ENCODE measurements at places on chromosomes 12 and 14.

DNA sequence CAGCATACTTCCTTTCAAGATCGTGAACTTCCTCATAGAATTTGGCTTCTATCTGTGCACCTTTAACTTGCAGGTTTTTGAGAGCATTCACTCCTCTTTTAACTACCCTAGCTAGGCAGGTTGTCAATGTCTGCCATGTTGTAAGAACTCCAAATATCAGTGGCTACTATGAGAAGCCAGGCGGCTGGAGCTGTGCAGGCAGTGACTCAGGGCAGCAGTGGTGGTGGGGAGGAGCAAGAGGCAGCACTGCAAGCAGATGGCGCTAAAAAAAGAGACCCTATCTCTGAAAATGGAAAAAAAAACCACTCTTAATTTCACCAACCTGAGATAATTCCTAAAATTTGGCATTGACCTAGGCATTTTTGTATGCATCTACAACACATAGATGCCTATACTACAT lies 28.5 kb downstream of the YARS2 start:
- DNase-seq = no peak

DNA sequence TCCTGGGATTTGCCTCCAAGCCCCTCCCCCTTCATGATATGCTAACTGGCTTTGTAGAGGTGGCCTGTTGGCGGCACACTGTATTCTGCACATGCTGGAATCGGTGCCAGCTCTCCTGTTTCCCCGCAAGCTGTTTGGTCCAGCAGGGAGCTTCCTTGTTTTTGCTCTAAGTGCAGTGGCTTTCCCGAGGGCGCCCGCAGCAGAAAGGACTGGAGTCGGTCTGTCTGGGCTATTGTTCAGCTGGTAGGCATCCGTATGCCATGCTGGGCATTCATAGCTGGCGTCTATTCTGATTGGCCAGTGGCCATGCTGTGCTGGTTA lies 88.9 kb upstream of the MED13L start:
- DNase-seq = no peak

DNA sequence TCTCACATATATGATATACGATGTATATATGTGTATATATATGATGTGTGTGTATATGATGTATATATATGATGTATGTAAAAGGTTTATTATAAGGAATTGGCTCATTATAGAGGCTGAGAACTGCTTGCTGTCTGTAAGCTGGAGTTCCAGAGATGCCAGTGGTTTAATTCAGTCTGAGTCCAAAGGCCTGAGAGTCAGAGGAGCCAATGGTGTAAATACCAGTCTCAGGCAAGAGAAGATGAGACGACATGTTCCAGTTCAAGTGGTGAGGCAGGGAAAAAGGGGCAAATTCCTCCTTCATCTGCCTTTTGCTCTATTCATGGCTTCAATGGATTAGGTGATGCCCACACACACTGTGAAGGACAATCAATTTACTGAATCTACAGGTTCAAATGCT lies 17.1 kb upstream of the STYK1 start:
- no peak for DNase-seq

DNA sequence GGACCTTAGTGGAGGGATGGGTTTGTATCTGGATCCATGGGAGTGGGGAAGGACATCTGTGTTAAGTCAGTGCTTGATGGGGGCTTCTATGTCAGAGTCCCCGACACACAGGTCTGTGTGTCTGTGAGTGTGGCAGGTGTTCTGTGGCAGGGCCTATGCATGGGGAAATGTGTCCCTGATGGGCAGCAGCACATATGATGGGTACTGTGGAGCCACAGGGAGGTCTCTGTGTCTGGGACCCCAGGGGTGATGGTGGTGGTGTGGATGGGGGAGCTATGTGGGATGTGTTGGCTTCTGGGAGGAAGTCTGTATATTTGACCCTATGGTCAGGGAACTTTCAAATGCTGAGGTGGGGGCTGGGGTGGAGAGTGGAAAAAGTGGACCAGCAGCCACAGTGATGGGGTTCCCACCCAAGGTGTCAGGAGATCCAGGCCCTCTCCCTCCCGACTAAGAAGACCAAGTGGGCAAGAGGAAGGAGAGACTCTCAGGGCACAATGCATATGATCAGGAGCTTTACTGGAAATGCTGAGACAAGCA lies 16.5 kb downstream of the KRT7 start:
- no peak for DNase-seq

GRCh38 chr14:101472518-101472849 lies 88.8 kb upstream of the DIO3 start:
- DNase-seq = no peak

GRCh38 chr14:96130854-96131253 lies 73.8 kb upstream of the BDKRB2 start:
- DNase-seq = no peak

- DNase-seq = no peak
Measured at GRCh38 chr12:52788192-52788875, 7.6 kb downstream of the KRT3 start.

DNA sequence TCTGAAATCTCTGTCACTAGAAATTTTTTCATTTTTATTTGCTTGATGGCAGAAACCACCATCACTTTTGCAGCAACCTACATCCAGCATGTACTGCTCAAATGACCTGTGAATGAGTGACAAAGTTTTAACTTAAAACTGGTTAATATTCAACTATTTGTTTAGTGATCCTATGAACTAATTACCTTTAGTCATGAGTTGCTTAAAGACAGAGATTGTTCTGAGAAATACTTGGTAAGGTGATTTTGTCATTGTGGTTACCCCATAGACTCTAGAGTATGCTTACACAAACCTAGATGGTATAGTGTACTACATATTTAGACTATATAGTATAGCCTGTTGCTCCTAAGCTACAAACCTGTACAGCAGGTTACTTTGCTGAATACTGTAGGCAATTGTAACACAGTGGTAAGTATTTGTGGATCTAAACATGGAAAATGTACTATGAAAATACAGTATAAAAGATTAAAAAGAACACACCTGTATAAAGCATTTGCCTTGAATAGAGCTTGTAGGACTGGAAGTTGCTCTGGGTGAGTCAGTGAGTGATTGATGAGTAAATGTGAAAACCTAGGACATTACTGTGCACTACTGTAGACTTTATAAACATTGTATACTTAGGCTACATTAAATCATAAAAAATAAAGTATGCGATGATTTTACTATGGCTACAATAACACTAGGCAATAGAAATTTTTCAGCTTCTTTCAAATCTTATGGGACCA lies 256.6 kb upstream of the PPFIA2 start:
- no peak for DNase-seq

- no peak for DNase-seq
Measured at GRCh38 chr12:112342587-112342986, 39.6 kb downstream of the HECTD4 start.

DNA sequence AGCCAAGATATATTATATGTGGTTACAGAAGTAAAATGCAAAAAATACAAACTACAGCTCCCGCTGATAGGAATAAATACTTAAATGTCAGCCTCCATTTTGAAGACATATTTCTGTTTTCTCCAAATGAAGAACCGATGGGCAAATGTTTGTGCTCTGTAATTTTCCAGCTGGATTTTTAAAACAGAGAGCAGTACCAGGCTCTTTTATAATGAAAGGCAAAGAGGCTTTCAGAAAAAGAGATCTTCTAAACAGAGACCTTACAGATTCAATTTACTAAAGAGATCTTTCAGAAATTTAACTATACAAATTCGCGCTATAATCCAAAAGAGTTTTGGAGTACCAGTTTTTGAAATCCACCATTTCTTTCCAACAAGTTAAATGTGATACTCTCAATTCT lies 19.9 kb downstream of the MAP4K5 start:
- no peak for DNase-seq

GRCh38 chr12:65685514-65685913 lies 138.8 kb upstream of the HMGA2 start:
- DNase-seq = peak; percentile 44

GRCh38 chr12:91037276-91037675 lies 20.5 kb downstream of the KERA start:
- DNase-seq = no peak

- peak; percentile 58 for DNase-seq
Measured at GRCh38 chr14:31934767-31935266, 142.3 kb upstream of the ARHGAP5 start.

GRCh38 chr12:68746572-68747180 lies 700 bp downstream of the SLC35E3 start:
- DNase-seq = peak; percentile 72

- peak; percentile 1 for DNase-seq
Measured at GRCh38 chr14:86604561-86604960, 1074.6 kb downstream of the FLRT2 start.

DNA sequence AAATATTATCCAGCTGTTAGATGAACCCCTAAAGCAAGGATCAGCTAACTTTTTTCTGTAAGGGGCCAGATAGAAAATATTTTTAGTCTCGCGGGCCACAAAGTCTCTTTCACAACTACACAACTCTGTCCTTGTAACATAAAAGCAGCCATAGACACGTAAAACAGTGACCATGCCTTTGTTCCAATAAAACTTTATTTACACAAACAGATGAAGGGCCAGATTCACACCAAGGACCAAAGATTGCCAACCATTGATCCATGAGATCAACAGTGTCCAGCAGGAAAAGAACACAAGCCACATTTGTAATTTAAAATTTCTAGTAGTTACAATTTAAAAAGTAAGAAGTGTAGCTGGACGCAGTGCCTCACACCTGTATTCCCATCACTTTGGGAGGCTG lies 109.7 kb downstream of the PHETA1 start:
- DNase-seq = no peak

DNA sequence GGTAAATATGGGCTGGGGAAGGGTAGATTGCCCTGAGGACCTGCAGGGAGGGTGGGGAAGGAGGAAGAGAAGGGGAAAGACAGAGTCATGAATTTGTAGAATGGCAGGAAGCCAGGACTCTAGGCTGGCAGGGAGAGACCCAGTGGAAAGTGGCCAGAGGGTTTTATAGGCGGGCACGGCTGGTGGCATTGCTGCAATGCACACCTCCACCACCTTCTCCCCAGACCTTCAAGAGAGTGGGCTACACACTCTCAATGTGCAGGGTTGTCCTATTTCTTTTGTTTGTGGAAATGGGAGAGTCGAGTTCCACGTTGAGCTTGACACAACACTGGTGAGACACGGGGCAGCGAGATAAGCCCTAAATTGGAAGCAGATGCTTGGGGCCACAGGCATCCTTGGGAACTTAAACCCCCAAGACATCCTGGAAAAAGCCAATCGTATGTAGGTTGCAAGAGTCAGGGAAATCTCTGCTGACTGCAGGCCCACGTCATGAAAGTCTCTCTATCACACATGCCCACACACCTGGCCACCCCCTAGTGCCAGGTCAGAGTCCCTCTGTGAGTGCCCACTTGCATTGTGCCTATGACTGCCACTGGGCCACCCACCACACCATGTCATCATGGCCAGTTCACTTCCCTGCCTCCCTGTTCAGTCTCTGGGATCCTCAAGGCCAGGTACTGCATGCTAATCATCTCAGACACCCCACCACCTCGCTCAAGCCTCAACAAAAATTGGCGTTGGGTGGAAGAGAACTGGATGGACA lies 38.0 kb upstream of the BDKRB2 start:
- DNase-seq = no peak

GRCh38 chr12:113479216-113479589 lies 7.5 kb upstream of the LHX5 start:
- no peak for DNase-seq

DNA sequence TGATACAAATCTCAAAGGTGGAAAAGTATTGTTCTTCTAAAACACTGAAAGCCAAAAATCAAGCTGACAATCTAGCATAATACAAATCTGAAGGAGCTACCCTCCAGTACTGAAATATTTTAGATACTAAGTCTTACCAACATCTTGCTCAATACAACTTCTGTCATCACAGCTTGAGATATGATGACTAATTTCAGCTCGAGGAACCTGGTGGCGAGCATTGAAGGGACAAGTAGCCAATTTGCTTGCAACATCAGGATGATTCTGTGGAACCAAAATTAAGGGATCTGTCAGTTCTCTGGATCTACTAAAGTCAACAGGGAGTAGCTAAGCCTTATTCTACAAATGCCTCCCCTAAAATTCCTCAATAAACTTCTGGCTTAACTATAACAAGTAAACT lies 10.4 kb downstream of the GTSF1 start:
- peak; percentile 29 for DNase-seq

- DNase-seq = no peak
Measured at GRCh38 chr12:129564768-129565167, 339.1 kb downstream of the TMEM132D start.

- no peak for DNase-seq
Measured at GRCh38 chr14:105880616-105881015, 354.2 kb downstream of the TMEM121 start.

DNA sequence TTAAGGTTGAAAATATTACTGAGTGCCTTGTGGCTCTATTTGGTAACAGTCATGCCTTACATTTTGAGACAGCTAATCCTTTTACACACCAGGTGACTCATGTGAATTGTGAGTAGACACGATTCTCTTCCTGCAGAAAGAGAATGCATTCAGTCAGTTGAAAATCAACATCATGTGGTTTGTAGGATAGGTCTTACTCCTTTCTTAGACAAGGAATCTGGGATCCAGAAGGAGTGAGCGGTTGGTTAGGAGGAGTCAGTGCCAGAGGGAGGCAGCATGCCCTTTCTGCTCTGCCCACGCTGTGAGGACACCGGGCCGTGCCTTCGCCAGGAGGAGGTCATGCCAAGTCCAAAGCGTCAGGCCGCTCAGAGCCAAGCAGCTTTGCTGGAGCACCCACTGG lies 47.6 kb downstream of the TRAF3 start:
- DNase-seq = peak; percentile 53

GRCh38 chr12:3532931-3533702 lies 42.1 kb downstream of the PRMT8 start:
- no peak for DNase-seq

GRCh38 chr12:101552277-101552676 lies 42.5 kb upstream of the MYBPC1 start:
- DNase-seq = no peak

DNA sequence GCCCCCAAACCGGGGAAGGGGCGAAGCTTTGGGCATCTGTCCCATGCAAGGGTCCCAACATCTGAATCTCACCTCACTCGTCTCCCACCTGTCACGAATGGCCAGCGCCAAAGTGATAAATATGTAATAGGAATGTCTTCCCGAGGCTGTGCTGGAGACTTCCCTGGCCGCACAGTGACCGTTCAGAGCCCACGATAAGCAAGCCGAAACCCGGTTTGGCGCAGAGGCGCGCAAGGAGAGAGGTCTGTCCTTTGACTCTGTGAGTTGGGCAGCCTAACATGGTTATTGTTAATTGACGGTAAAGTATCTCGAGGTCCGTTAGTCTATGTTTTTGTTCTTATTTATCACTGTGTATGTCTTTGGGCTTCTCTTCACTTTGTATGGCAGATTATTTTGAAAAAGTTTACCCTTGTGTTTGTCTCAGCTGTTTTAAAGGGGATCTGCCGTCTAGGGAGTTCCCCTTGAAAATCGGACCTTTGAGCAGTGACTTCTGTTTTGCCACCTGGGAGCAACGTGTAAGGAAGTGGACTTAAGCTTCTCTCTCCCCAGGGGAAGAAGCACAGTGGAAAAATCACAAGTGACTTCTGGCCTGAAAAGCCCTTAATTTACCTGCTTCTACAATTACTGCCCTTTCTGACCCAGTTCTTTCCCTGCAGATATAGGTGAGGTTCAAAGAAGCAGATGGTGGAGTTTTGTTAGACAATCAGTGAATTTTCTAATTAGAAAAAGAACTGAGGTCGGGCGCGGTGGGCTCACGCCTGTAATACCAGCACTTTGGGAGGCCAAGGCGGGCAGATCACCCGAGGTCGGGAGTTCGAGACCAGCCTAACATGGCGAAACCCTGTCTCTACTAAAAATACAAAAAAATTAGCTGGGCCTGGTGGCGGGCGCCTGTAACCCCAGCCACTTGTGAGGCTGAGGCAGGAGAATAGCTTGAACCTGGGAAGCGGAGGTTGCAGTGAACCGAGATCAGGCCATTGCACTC lies 1.1 kb upstream of the TM9SF1 start:
- peak; percentile 13 for DNase-seq

GRCh38 chr12:7293670-7294069 lies 10.2 kb upstream of the ACSM4 start:
- DNase-seq = no peak

- DNase-seq = no peak
Measured at GRCh38 chr12:90287585-90287984, 578.9 kb upstream of the ATP2B1 start.

All from astrocyte of the spinal cord (primary cell).